ENCODE measurements at places on chromosomes 11 and 22.

DNA sequence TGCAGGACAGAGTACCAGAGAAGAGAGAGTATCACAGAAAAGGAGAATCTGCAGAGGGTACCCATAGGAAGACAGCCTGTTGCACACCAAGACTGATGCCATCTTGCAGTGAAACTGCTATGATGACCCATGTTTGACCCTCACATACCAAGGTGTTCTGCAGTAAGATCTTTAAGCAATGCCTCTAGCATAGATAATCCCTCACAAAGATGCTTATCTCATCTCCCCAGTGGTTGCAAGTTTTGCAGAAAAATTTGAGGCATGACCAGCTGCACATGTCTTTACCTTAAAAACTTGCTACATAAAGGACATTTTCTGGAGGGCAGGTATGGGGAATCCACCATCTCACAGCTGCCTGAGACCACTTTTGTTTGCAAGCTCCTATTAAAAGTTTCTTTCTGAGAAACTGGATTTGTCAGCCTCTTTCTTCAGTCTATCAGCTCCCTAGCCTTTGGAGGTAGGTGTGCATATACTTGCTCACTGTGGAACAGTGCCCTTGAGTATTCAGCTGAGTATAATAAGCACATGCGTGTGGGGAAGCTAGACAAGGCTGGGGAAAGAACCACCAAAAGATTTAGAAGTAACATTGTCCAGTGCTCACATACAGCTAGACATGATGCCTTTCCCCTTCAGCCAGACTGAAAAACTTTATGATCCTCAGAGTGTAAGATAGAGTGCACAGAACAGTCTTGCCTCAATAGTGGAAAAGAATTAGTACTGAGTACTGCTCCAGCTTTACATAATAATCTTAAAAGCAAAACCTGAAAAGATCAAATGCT lies 100.3 kb upstream of the TEAD1 start:
- DNase-seq = no peak

DNA sequence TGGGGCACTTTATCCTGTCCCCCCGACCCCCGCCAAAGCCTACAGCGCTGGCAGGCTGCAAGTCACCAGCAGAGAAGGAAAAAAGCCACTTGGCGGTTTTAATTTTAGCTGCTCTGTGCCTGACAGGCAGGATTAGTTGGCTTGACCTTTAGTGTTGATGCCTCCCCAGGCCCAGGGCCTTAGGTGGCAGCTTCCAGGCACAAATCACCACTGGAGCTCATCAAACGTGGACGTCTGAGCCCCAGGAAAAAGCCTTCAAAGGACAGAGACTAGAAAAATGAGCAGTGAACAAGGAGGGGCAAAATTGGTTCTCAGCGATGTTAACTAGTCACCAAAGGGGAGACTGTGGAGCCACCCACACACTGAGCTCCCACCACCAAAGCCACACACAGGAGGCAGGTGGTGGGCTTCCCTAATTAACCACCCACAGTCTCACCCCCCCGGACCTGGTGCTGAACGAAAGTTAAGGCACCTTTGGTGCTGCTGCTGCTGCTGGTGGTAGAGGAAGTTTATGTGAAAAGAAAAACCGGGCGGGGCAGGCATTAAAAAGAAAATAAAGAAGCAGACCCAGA lies 4.4 kb upstream of the PYGM start:
- no peak for DNase-seq

- DNase-seq = no peak
These were observed 27.1 kb downstream of the RNF121 start for GRCh38 chr11:71955898-71956456.

GRCh38 chr11:120649316-120649715 lies 137.8 kb downstream of the GRIK4 start:
- DNase-seq = no peak

- DNase-seq = no peak
These were observed 67.3 kb downstream of the AMBRA1 start for GRCh38 chr11:46526216-46527215.

DNA sequence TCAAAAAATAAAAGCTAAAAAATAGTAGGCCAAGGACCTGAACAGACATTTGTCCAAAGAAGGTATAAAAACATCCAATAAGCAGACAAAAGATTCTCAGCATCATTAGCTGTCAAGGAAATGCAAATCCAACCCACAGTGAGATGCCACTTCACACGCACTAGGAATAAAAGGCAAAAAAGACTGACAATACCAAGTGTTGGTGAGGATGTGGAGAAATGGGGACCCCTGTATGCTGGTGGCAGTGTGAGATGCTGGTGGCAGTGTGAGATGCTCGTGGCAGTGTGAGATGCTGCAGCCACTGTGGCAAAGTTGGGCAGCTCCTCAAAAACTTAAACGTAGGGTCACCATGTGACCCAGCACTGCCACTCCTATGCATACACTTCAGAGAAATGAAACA lies 38.0 kb downstream of the WNT7B start:
- no peak for DNase-seq

DNA sequence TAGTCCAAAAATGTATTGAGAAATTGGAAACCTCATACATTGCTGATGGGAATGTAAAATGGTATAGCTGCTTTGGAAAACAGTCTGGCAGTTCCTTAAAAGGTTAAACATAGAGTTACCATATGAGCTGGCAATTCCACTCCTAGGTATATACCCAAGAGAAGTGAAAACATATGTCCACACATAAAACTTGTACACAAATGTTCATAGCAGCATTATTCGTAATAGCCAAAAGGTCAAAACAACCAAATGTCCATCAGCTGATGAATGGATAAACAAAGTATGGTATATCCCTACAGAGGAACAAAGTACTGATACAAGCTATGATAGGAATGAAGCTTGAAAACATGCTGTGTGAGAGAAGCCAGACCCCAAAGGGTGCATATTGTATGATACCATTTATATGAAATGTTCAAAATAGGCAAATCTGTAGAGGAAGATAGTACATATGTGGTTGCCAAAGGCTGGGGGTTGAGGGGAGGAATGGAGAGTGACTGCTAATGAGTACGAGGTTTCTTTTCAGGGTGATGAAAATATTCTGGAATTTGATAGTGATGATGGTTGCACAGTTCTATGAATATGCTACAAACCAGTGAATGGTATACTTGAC lies 85.8 kb downstream of the ZBTB16 start:
- DNase-seq = no peak

DNA sequence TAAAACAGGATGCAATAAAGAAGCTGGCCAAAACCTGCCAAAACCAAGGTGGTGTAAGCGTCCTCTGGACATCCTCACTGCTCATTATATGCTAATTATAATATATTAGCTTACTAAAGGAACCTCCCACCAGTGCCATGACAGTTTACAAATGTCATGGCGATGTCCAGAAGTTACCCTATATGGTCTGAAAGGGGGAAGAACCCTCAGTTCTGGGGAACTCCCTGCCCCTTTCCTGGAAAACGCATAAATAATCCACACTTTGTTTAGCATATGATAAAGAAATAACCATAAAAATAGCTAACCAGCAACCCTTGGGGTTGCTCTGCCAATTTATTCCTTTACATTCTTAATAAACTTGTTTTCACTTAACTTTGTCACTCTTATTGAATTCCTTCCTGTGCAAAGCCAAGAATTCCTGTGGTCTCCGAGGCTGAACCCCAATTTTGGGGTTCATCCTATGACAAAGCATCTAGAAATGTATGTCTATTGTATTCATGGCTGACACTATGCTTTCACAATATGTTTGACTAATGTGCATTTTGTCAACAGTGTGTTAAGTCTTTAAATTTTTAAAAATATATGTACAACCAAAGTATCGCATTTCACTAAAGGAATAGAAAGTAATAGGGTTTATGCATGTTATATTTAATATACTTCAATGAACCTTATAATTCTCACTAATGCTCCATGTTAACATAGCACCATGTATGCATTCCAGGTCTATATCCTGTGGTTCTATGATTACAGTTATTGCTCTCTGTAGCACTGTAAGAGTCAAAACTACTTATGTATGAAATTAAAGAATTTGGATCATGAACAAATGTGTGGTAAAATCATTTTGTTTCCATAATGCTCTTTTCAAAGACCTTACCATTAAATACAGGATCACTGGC lies 25.1 kb downstream of the LGR4 start:
- no peak for DNase-seq

DNA sequence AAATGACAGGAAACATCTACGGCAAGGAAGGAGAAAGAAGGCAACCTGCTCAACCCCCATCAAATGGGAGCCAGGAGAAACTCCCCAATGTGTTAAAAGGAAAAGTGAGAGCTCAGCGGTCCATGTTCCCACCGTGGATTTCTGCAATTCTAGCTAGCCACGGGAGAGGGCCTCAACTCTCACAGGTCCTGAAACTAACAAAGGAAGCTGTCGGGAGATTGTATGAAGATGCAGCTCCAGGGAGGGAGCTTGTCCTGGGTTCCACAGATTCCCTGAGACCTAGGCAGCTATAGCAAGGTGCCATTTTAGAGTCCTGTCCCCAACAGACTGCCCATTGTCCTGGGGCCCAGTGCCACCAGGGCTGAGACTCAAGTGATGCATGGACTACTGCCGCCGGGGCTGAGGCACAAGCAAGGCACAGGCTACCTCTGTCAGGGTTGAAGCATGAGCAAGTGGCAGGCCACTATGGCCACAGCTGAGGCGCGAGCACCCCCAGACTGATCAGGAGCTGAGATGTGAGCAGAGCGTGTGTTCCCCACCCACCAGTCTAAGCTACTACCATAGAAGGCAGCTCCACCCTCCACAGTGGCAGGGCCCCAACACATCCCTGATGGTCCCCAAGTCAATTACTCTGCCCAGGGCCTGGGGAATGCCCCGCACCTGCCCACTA lies 31.3 kb downstream of the RSF1 start:
- DNase-seq = no peak

- DNase-seq = no peak
These were observed 42.8 kb downstream of the TRIOBP start for GRCh38 chr22:37739611-37740049.

- DNase-seq = peak; percentile 22
These were observed 7.7 kb downstream of the SLC37A2 start for GRCh38 chr11:125070699-125071254.

GRCh38 chr11:45927684-45928413 lies 5.4 kb downstream of the LARGE2 start:
- no peak for DNase-seq

DNA sequence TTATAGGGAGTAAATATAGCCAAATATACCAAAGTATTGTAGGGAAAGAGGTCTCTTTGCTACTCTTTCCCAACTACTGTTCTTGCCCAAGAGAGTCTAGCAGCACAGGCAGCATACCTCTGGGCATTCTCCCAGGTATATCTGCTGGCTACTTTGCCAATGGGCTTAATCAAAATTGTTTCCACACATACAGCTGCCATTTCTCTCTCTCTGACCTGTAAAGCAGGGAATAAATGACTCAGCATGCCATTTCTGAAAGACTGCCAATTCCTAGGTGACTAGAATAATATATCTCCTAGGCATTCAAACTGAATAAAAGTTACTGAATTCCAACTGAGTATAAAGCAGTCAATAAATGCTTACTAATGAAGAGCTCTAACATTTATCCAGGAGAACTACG lies 44.6 kb downstream of the RDX start:
- DNase-seq = peak; percentile 16

DNA sequence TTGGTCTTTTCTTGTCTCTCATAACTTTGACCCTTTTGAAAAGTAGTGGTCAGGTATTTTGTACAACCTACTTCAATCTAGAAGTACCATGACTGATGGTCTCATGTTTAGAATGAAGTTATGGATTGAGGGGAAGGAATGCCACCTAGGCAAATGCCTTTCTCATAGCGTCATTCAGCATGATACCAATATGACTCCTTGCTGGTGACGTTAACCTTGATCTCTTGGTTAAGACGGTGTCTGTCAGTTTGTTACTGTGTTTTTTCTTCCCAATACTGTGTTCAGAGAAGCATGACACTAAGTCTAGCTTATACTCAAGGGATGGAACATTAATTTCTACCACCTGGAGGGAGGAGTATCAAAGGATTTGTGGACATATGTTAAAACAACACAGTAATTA lies 130.9 kb downstream of the KIF18A start:
- DNase-seq = no peak

- no peak for DNase-seq
These were observed 8.3 kb downstream of the TBC1D22A start for GRCh38 chr22:46770726-46771125.

- no peak for DNase-seq
These were observed 61.8 kb upstream of the WNT7B start for GRCh38 chr22:46038516-46039430.

GRCh38 chr11:130379276-130379675 lies 49.1 kb downstream of the ADAMTS8 start:
- no peak for DNase-seq

- peak; percentile 37 for DNase-seq
These were observed 31.6 kb downstream of the EIF3F start for GRCh38 chr11:8018484-8019313.
